Hematopoietic multipotent progenitor cell treated with erythropoietin and hydrocortisone succinate and interleukin-3 and kit ligand, for 8 days (in vitro differentiated cells): ENCODE measurements at places on chromosomes 3 and 15.

- DNase-seq, result no peak
These were observed 96.3 kb downstream of the SOX2 start for GRCh38 chr3:181808053-181808452.

DNA sequence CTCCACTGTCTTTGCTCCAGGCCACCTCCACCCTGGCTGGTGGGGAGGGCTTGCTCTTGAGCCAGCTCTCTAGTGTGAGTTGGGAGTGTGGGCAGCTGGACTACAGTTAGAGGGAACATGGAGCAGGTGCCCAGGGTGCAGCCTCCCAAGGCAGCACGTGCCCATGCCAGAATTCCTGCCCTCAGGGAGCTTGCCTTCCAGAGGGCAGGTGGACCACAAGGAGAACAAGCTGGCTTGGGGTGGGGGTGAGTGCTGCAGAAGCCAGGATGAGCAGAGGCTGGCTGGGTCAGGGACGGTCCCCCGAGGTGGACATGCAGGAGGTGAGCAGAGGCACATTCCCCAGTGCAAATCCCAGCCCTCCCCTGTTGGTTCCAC, 89.5 kb downstream of the VGLL4 start:
- DNase-seq, result no peak

DNA sequence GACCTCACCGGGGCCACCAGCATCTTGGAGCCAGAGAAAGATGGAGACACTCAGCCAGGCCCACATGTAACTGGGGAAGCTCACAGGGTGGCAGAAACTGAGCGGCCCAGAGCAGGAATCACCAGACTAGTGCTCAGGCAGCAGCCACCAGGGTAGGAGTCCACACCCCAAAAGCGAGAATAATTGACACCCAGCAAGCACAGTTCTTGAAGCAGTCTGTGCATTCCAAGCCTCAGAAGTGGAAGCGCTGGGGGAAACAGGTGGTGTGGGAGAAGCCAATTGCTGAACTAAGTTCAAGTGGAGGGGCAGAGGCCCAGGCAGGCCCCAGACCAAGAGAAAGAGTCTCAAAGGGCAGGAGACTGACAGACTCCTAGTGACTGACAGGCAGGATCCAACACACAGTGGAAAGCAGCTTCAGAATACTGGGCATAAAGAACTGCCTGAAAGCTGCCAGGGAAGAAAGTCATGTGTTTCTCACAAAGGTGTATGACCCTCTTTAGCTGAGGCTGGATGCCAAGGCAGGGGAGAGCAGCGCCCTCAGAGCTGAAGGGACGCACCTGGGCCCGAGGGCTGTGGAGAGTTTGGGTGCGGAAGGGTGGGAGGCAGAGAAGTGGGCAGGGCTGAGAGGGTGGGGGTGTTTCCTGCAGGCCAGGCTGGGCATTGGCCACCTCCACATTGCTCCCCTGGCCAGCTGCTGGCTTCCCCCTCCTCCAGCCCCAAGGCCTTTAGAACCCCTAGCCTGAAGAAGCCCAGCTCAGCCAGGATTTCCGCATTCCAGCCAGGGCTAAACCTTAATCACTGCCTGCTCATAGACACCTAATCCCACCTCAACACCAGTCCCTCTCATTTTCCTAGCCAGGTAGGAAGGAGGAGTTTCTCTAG, 7.7 kb downstream of the NT5DC2 start:
- DNase-seq, result no peak

DNA sequence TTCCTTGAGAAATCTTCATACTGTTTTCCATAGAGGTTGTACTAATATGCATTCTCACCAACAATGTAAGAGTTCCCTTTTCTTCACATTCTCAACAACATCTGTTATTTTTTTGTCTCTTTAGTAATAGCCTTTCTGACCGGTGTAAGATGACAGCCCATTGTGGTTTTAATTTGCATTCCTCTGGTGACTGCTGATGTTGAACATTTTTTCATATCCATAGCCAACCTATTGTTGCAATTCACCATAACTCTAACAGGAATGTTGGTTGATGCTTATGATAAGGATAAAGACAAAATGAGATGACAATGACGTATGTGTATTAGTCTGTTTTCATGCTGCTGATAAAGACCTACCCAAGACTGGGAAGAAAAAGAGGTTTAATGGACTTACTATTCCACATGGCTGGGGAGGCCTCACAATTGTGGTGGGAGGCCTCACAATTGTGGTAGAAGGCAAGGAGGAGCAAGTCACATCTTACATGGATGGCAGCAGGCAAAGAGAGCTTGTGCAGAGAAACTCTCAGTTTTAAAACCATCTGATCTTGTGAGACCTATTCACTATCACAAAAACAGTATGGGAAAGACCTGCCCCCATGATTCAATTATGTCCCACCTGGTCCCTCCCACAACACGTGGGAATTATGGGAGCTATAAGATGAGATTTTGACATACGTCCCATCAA, 37.6 kb upstream of the RHCG start:
- no peak for DNase-seq

- DNase-seq, result no peak
These were observed 237.7 kb downstream of the AGBL1 start for GRCh38 chr15:86317384-86317740.

DNA sequence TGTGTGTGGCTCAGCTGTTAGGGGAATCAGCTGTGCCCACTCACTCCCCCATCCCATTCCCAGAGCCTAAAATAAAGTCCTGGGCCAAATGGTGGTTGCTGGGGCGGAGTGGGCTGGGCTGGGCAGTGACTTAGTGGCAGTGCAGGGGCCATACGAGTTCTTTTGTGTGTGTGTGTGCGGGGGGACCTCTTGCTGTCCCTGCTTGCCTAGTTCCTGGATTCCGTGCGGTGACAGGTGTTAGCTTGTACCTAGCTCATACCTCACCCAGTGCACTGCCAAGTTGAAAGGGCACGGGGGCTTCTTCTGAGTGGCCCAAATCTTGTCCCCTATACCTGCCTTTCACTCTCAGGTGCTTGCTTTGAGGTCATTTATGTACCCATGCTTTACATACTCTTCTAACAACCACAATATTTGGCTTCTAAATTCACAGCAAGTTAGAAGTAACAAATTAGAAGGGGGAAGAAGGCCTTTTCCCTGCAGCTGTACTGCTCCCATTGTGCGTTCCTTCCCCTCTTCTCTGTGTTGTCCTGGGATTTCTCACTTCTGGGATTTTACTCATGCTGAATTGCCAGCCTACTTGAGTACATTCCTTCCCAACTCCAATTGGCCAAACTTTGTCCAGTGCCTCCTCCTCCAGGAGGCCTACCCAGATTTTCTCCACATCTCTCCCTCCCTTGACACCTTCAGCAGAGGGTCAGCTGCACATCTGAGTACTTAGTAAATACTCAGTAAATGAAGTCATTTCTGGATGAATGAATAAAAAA, 66.3 kb upstream of the POLG start:
- no peak for DNase-seq

DNA sequence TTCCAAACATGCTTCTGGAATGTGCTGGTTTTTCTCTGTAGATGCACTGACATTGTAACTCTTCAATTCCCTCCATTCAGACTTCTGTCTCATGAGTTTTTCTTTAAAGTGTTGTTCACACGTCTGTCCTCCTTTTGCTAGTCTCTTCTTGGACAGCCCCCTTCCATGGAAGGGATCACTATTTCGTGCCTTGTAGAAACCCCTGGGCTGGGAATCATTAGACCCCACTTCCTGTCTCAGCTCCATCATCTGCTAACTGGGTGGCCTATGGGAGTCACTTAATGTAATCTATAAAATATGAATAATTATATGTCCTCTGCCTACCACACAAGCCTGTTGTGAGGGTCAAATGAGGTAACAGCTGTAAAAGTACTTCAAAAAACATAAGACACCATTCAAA, 110.6 kb downstream of the THSD4 start:
- no peak for DNase-seq

DNA sequence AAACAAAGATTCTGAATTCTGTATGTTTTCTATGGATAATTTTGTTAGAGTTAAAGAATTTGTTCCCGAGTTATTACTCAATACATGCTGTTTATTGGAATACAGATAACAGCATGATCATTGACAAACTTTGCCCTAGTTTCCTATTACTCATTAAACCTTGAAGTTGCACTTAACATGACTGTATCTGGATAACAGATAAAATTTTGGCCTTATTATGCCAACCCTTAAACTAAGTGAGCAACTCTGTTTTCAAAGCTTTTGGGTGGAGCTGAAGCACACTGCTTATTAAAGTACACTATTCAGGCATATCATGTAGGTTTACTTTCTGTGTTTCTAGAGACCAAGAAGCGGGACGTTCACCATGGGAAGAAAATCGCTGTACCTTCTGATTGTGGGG, at the start of gene AADAC:
TSS of gene AADAC (plus strand) at position 318 of the 400 bp plus-strand sequence. CDS start at position 365, 47 bp downstream.
- no peak for DNase-seq

DNA sequence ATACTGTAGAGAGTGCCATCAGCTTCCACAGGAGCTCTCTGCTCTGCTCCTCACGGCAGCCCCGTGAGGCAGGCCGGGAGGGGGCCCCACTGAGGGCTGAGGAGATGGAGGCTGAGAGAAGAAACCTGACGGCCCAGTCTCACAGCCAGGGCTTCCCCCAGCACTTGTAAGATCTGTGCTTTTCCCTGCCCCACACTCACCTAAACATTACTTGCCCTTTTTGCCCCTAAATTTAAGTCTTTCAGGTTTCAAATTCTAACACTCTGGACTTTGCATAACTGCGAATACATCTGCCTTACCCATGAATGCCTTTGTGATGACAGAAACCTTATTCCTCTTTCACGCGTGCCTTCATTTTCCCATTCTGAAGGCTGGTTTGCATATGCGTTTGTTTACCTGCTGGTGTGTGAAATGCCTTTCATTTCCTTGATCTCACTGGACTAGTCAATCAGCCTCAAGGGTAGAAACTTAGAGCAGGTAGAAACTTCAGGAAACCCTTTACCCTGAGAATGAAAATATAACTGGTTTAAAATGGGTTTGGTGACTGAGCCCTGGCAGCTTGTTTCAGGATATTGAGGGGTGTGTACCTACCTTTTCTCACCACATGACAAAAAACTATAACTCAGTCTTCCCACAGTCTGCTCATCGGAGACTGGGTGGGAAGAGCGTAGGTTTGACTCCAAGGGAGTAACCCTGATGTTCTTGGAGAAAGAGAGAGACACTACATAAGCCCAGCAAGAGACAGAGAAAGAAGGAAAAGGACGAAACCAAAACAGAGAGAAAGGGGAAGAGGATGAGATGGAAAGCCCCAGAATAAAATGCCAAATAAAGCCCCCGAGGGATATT, 20.1 kb downstream of the SLC12A8 start:
- DNase-seq, result no peak

- no peak for DNase-seq
These were observed 2.1 kb downstream of the ACOX2 start for GRCh38 chr3:58534592-58535494.

DNA sequence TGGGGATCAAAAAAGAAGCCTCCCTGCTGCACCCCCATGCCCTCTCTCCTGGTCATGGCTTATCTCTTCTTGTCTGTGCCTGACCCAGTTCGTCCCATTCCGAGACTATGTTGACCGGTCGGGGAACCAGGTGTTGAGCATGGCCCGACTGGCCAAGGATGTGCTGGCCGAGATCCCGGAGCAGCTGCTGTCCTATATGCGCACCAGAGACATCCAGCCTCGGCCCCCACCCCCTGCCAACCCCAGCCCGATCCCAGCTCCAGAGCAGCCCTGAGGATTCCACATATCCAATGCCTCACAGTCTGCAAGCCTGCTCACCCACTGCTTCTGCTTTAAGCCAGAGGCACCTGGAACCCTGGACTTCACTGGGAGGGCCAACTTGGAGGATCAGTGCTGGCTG, 2.1 kb upstream of the BRPF1 start:
- no peak for DNase-seq

GRCh38 chr15:60975218-60975617, 253.9 kb downstream of the RORA start:
- no peak for DNase-seq
